ENCODE measurements at places on chromosomes 6 and 20.

- no peak for DNase-seq
These were observed 82.3 kb downstream of the PTPN1 start for GRCh38 chr20:50592282-50593004.

DNA sequence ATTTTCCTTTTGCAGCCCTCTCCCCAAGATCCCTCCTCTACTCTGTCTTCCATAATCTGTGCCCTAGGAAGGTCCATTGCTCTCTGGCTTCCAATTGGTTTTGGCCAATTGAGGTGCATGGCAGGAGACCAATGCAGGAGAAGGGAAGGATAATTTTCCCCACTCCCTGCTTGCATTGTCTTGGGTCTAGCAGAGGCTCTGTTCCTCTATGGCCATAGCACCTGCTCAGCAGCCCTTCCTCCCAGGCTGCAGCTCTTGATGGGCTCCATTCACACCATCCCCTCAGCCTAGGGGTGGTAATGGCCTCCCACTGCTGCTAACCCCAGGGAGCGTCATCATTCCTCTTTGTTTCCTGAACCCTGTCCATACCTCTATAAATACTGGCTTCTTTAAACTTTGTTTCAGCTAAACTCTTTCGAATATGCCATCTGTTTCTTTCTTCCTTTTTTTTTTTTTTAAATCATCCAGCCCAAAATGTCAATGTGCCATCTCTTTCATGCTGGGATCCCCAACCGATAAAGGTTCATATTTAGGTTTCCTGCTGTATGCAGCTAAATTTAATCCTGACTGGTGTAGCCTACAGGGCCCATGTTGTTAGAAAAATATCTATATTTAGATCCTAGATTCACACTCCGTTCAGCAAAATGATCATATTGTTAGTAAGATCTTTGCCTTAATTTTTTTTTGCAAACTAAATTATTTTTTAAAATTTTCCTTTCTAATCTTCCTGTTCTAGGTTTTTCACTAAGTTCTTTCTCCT lies 63.8 kb downstream of the HECA start:
- no peak for DNase-seq

GRCh38 chr6:156752666-156753301 lies 24.4 kb upstream of the ARID1B start:
- DNase-seq, result no peak

DNA sequence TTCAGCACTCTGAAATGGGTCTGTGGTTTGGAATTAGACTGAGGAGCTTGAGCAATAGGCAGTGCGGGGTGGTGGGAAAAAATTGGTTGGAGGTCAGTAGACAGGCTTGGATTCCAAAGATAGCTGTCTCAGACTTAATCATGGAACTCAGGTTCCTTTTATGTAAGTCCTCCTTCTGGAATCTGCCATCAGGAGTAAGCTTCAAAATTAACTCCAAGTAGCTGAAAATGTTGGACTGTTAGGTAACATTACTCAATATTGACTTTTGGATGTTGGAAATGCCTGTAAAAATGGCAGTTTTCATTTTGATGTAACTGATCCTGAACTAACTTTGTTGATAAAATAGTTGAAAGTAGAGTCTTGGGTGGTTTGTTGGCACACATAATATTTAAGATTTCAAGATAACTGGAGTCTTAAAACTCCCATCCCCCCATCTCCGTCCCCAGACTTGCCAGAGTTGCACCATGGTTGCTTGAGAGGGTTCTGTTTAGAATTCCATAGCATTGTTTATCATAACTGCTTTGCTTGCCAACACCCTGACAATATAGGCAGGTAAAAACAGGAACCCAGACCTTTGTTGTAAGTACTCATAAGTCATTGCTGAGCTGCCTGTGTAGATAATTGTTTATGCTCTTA lies 83.0 kb downstream of the PHF20 start:
- DNase-seq, result no peak

- DNase-seq, result no peak
These were observed 106.1 kb downstream of the NOL4L start for GRCh38 chr20:32479012-32479411.

DNA sequence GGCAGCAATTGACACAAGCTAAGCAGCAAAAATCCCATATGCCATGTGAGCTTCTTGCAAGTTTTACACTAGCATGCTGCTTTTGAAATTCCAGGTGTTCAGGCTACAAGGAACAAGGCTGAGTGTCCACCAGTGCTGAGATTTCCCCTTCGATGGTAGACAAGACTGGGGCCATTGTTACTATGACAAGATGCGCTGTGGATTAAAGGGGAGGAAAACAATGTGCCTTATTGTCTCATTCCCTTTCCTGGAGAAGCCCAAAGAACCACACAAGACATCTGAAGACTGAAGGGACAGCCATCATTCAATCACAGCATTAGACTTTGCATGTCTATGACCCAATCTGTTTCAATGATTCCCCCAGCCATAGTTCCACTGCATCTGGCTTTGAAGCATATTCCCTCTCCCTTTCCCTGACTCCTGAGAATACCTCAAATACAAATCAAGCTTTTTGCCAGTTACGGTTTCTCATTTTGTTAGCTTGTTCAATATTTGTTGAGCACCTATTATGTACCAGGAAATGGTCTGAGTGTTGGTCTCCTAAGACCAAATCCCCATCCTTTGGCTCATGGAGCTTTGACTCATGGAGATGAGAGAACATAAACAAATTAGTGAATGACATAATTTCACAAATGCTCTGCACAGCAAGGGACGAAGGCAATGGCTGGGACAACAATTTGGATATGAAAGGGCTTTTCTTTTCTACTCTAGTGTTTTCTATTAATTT lies 23.4 kb upstream of the SCGN start:
- DNase-seq, result no peak

Measured in cortex of kidney (tissue), 1 donor.